ENCODE measurements at places on chromosomes 16 and 17. TPM values are rescaled to one million over a fixed set of nuclear protein-coding genes. Genes with fewer than 3 reads are reported as not detected.

DNA sequence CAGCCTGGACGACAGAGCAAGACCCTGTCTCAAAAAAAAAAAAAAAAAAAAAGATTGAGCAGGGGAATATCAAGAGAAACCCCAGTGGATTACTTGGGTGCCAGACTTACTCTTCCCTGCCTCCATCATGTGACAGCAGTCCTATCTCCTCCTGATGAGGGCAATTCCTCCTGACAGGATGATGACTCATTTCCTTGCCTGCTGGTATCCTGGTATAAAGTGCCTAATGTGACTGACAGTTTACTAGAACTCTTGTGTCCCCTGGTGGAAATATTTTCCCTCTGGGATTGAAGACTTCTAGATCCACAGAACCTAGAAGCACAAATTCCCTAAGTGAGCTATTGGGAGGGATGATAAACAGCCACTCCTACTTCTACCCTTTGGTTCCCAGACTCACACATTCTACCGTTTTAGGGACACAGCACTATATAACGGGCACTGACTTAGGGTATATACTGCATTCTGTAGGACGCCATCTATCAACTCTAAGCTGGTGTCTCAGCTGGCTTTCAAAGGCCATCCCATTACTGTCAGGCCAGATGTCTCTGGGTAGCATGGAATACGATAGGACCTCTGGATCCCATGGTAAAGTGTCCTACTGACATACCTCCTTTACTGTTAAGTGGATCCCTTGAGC is 114.6 kb upstream of the MED13 start:
- H3K4me1 ChIP-seq: no peaks in the 10 kb centered on the region
- no peaks in the 10 kb centered on the region for H3K27me3 ChIP-seq
- DNase-seq: no peak
- no peak overlapping the region for H3K4me3 ChIP-seq
- no peak overlapping the region for H3K27ac ChIP-seq

DNA sequence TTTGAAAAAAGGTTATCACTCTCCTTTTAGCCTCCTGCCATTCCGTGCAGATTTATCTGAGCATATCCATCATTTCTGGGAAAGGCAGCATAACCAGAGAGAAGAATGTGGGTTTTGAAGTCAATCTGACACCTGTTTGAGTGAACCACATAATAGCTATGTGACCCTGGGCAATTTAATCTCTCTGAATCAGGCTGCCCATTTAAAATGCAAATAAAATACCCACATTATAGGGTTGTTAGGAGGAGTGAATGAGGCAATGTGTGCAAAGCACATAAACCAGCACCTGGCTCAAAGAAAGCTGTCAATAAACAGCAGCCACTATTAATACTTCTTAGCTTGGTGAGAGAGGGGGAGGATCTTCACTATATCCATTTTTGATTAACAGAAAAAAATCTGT is 88.0 kb downstream of the CACNG1 start:
- H3K4me1 ChIP-seq: no peaks in the 10 kb centered on the region
- DNase-seq: no peak
- H3K36me3 ChIP-seq: peaks cover 56% of the 10 kb centered on the region
- no peak overlapping the region for H3K4me3 ChIP-seq
- H3K27ac ChIP-seq: no peak overlapping the region
- no peaks in the 10 kb centered on the region for H3K27me3 ChIP-seq

- no peak overlapping the region for H3K27ac ChIP-seq
- peaks cover 100% of the 10 kb centered on the region for H3K36me3 ChIP-seq
- no peak overlapping the region for H3K4me3 ChIP-seq
- H3K4me1 ChIP-seq: peaks cover 2% of the 10 kb centered on the region
- no peak for DNase-seq
These were observed 8.8 kb downstream of the PMM2 start for GRCh38 chr16:8806272-8806983.

- H3K4me3 ChIP-seq: no peak overlapping the region
- no peaks in the 10 kb centered on the region for H3K4me1 ChIP-seq
- H3K27ac ChIP-seq: no peak overlapping the region
- no peak for DNase-seq
- no peaks in the 10 kb centered on the region for H3K36me3 ChIP-seq
These were observed 14.7 kb downstream of the C16orf96 start for GRCh38 chr16:4570688-4571321.

DNA sequence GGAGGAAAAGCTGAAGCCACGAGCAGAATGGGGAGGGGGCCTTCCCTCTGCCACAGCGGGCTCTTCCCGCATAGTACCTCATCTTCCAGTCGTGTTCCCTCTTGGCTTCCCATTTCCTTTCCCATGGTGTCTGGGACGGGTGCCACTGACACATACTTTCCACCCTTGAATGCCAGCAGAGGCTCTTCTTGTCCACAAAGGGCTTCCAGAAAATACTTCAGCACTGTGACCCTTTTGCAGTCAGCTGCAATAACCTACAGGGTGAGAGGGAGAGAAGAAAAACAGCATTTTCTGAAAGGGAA is 30.7 kb downstream of the HIC1 start:
- peaks cover 79% of the 10 kb centered on the region for H3K4me1 ChIP-seq
- no peaks in the 10 kb centered on the region for H3K27me3 ChIP-seq
- peaks cover 11% of the 10 kb centered on the region for H3K36me3 ChIP-seq

DNA sequence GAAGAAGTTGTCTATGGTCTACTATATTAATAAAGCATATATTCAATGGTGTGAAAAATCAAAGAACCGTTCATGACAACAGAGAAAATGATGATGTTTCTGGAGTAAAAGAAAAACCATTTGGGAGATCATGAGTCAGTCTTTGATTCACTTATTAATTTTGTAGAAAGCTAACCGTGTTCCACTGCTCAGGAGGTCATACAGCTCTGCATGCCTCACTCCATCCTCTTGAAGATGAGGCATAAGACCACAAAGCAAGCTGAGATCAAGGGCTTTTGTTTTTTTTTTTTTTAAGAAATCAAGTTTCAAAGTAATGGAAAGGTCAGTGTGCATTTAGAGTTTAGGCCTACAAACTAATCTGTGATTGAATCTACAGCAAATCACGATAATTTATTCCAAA is 206.4 kb downstream of the CEP112 start:
- no peak overlapping the region for H3K4me3 ChIP-seq
- H3K27me3 ChIP-seq: no peaks in the 10 kb centered on the region
- no peaks in the 10 kb centered on the region for H3K36me3 ChIP-seq
- H3K27ac ChIP-seq: no peak overlapping the region

Gene HP
- polyA plus RNA-seq: 1.6 TPM

DNA sequence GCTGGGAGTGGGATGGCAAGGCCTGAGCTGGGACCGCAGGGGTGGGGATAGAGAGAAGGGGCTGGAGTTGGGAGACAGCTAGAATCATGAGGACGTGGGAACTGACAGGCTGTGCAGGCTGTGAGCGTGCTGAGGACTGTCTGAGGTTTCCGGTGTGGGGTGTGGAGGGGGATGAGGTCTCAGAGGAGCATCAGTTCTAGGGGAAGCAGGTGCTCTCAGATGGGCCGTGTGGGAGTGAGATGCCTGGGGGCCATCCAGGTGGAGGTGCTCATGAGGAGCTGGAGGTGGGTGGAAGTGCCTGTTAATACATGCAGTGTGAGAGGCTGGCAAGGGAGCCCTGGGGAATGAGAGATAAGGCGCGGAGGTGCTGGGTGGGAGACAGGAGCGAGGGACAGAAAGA is 27.2 kb downstream of the HASPIN start:
- no peaks in the 10 kb centered on the region for H3K36me3 ChIP-seq
- DNase-seq: no peak
- H3K4me1 ChIP-seq: peaks cover 15% of the 10 kb centered on the region
- H3K27ac ChIP-seq: no peak overlapping the region

GRCh38 chr16:79809376-79809775 is 208.8 kb upstream of the MAF start:
- no peak overlapping the region for H3K4me3 ChIP-seq
- DNase-seq: no peak
- no peaks in the 10 kb centered on the region for H3K4me1 ChIP-seq
- H3K27me3 ChIP-seq: no peaks in the 10 kb centered on the region
- no peak overlapping the region for H3K27ac ChIP-seq

DNA sequence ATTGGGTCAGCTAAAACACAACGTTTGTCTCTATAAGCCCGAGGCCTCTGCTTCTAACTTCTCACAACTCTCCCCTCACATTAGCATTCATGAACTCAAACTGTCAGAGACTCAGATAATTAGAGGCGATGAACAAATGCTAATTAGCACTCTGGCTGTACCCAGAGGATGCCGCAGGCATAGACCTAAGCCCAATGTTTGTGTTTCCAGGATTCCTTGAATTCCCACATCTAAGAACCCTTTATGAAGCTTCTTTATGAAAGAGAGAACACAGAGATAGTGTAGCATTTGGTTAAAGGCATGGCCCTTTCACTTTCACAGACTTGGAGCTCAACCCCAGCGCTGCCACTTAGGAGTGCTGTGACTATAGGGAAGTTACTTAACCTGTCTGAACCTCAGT is 512.2 kb downstream of the GRIN2A start:
- no peaks in the 10 kb centered on the region for H3K4me1 ChIP-seq
- no peak overlapping the region for H3K27ac ChIP-seq
- no peak overlapping the region for H3K4me3 ChIP-seq

- peak; percentile 95 for DNase-seq
- H3K36me3 ChIP-seq: no peaks in the 10 kb centered on the region
- H3K4me1 ChIP-seq: peaks cover 76% of the 10 kb centered on the region
- peak overlapping the region; percentile 91 for H3K27ac ChIP-seq
- no peak overlapping the region for H3K4me3 ChIP-seq
- H3K27me3 ChIP-seq: no peaks in the 10 kb centered on the region
These were observed 52.1 kb downstream of the CUEDC1 start for GRCh38 chr17:57902800-57903759.

DNA sequence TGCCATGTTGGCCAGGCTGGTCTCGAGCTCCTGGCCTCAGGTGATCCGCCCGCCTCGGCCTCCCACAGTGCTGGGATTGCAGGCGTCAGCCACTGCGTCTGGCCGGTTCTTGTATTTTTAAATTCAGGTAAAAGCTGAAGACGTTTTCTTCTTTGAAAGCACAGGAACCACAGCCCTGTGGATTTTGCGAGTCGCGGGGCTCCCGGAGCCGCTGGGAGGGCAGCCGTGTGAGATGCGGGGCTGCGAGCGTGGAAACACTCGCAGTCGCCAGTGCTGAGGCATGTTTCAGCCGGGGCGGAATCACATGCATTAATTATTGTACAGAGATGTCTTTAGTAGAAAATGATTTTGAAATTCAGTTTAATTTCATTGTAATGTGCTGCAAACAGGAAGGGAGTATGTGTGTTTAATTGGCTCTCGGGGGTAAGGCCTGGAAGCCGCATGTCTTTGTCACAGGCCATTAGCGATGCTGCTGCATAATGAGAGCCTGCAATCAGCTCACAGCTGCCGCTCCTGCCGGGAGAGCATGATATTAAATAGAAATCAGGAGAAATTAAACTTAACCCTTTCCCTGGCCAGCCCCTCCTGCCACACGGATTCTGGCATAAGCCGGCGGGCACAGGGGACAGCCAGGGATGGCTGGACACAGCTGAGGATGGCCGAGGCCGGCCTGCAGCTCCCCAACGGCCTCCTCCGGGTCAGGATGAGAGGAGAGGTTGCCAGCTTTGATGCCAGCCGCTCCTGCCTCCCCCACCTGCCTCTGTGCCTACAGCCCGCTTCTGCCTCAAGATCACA is 35.4 kb upstream of the CDH15 start:
- H3K4me1 ChIP-seq: no peaks in the 10 kb centered on the region
- no peak overlapping the region for H3K4me3 ChIP-seq
- DNase-seq: no peak

GRCh38 chr17:82036634-82037091 is 834 bp downstream of the DCXR start:
- no peak for DNase-seq
- H3K27ac ChIP-seq: peak overlapping the region; percentile 97
- peaks cover 11% of the 10 kb centered on the region for H3K36me3 ChIP-seq
- H3K4me1 ChIP-seq: peaks cover 52% of the 10 kb centered on the region
- H3K4me3 ChIP-seq: peak overlapping the region; percentile 70

- DNase-seq: peak; percentile 32
- no peaks in the 10 kb centered on the region for H3K27me3 ChIP-seq
- H3K4me1 ChIP-seq: no peaks in the 10 kb centered on the region
- no peak overlapping the region for H3K27ac ChIP-seq
These were observed 201.6 kb upstream of the SOX9 start for GRCh38 chr17:71919186-71919585.

DNA sequence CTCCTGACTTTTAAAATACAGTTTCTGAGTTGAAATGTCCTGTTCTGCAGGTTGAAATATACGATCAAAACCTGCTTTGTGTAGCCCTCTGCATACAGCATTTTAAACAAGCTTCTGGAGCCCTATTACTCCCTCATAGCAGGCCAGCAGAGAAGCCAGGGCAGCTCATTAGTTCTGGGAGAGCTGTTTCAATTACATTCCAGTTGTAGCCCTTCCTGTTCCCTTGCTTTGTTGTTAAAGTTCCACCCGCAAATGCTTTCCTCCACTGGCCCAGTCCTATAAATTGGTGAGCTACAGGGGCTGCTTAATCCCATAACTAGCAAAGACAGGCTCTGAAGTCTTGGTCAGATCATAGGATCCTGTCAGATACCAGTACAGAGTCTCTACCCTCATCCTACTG is 162.5 kb downstream of the SLC39A11 start:
- no peak overlapping the region for H3K27ac ChIP-seq
- no peaks in the 10 kb centered on the region for H3K4me1 ChIP-seq
- DNase-seq: no peak
- H3K4me3 ChIP-seq: no peak overlapping the region
- H3K27me3 ChIP-seq: no peaks in the 10 kb centered on the region
- no peaks in the 10 kb centered on the region for H3K36me3 ChIP-seq

Gene USP22
- 38.0 TPM for polyA plus RNA-seq

DNA sequence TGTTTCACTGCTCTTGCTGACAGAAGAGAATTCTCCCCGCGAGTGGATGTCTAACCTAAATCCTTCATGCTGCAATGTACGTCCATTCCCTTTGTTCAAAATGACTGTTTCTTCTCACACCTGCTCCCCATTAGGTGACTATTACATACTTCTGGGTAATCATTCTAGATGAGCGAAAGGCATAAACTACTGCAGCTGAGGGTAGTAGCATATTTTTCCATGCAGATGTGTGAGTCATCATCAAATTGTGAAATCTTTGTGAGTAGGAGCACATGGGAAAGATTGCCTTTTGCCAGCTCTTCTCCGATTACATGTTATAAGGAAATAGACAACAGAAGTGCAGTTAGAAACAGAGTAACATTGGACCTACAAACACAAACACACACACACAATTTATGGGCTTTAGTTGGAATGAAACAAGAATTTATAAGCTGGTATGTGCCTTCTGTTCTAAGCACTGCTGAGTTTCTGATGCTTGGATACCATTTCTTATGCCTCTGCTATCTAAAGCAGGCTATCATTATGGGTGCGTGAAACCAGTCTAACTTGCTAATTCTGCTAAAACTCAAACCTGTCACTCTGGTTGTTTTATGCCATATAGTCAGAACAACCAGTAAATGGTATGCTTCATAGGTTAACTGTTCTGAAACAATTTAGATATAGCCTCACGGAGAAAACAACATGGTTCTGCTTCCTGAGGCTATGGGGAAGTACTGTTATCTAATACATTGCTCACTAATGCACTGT is 346.9 kb upstream of the PSMD7 start:
- no peaks in the 10 kb centered on the region for H3K27me3 ChIP-seq
- no peaks in the 10 kb centered on the region for H3K36me3 ChIP-seq
- no peak overlapping the region for H3K27ac ChIP-seq
- H3K4me3 ChIP-seq: no peak overlapping the region
- DNase-seq: no peak

Gene MYH3
- 5.1 TPM for polyA plus RNA-seq
